Stimulated activated CD8-positive, alpha-beta memory T cell treated with anti-CD3 and anti-CD28 coated beads, Interleukin-7, amount 100 ng/mL, for 48 hours (primary cell): ENCODE measurements at places on chromosomes 13 and 19.

- DNase-seq = no peak
These were observed 1329.1 kb upstream of the SPRY2 start for GRCh38 chr13:81670048-81670447.

GRCh38 chr13:54357284-54357933 is 1328.8 kb downstream of the OLFM4 start:
- no peak for DNase-seq

GRCh38 chr19:41351339-41352245 is 2.1 kb downstream of the TGFB1 start:
- peak; percentile 78 for DNase-seq

GRCh38 chr13:48978942-48979601 is 3.4 kb downstream of the FNDC3A start:
- no peak for DNase-seq
